SW 1271 (cell line): ENCODE measurements at places on chromosomes 1 and 21.

DNA sequence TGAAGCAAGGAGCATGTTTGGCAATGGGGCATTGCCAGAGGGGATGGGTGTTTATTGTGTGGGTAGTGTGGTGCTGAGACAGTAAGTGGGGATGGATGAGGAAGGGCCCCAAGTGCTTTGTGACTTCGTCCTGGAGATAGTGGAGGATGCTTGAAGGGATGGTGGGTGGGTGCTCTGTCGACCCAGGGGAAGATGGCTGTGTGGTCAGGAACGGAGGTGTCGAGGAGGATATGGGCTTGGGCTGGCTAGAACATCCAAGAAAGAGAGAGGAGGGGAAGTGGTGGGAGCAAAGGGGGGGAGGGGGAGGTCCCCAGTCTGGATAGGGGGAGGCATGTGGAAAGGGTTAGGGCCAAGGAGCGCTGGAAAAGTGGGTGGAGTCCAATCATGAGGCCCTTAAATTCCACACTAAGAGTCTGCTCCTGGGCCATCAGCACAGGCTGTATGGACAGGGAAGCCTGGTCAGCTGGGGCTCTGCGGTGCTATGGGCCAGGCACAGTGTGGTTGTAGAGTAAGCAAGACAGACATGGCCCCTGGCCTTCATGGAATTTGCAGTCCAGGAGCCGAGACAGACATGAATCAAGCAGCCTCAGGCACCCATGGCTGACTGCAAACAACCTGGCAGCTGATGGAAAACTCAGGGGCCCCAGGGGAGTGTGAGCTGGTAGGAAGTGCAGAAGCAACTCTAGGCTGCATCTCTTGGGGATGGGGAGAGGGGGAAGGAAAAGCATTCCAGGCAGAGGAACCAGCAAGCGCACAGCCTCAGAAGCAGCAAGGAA lies 36.3 kb downstream of the EDN2 start:
- no peak for DNase-seq

DNA sequence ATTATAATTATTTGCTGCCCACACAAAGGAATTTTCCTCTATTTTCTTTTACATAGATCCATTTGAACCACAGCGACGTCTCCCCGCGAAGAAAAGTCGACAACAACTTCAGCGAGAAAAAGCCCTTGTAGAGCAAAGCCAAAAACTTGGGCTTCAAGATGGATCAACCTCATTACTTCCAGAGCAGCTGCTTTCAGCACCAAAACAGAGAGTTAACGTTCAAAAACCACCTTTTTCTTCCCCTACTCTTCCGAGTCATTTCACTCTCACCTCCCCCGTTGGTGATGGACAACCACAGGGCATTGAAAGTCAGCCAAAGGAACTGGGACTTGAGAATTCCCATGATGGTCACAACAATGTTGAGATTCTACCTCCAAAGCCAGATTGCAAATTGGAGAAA lies 7.2 kb downstream of the GORAB start:
- DNase-seq: no peak

- no peak for DNase-seq
Observed at GRCh38 chr1:160707236-160708064, 4.2 kb downstream of the CD48 start.

DNA sequence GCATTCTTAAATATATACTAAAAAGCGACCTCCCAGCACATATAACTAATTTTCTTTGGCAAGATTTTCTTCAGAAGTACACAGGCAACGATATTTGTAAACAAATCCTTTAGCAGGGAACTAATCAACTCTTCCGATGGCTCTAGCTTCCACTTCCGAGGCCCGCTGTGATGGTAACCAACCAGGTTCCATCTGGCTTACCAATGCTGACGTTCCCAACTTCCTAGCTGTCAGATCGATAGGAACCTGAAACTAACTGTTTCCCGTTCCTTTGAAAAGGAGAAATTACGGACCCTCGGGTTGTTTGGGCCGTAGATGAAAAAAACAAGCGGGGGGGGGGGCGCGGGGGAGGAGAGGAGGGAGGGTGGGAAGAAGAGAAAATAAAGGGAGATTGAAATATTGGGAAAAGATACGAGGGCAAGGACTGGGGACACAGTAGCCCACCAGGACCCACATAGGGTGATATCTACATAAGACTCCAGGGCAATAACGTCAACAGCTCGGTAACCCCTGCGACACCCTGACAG lies 513 bp downstream of the GTF2B start:
- DNase-seq: no peak

DNA sequence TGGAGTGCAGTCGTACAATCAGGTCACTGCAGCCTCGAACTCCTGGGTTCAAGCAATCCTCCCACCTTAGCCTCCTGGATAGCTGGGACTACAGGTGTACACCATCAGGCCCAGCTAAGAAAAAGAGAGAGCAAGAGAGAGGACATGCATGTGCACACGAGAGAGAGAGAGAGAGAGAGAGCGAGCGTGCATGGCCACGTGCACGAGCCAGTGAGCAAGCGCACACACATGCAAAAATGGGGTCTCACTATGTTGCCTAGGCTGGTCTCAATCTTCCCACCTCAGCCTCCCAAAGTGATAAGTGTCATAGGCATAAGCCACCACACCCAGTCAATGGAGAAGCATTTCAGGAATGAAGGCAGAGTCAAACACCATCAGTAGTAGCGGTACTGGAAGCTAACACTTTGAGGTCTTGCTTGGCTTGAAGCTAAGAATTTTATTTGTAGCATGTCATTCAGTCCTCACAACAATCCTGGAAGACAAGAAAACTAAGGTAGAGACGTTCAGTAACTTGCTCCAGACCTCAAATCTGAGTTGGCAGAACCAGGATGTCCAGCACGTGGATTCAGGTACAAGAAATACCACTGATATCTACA lies 14.5 kb downstream of the GNB1 start:
- DNase-seq: no peak

DNA sequence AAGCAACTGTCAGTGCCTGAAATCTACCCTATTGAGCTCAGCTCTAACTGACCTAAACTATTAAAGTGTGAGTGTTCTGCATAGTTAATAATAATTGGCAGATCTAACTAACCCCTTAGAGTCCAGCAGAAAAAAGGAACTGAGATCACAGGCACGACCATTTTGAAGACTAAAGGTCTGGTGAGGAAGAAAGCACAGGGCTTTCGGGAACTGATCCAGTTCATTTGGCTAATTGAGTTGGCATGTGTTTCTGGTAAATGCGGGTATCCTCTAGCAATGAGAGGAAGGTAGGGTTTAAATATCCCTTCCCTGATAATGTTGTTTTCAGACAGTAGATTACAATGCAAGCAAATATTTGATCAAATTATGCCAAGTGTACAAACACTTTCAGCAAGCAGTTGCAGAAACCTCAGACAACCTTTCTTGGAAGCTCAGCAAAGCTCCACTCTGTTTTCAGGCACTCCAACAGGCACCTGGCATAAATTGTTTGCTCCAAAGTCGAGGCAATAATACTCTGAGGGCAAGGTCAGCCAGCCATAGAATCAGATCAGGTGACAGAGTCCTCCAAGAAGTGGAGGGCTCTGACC lies 100.8 kb downstream of the KCNK1 start:
- DNase-seq: no peak

DNA sequence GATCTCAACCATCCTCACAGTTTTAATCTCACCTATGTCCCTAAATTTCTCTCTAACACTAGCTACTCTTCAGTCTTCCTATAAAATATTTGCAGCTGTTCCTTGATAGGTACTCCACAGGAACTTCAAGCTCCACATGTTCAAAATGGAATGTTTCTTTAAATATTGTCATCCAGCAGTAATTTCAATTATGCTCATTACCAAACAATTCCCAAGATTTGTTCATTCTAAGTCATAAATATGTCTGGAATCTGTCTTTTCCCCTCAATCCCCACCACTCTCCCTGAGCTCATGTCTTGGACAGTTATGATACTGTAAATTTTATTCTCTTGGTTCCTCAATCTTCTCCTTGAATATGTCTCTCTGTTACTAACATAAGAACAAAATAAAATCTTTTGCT lies 214.4 kb downstream of the NRIP1 start:
- no peak for DNase-seq

DNA sequence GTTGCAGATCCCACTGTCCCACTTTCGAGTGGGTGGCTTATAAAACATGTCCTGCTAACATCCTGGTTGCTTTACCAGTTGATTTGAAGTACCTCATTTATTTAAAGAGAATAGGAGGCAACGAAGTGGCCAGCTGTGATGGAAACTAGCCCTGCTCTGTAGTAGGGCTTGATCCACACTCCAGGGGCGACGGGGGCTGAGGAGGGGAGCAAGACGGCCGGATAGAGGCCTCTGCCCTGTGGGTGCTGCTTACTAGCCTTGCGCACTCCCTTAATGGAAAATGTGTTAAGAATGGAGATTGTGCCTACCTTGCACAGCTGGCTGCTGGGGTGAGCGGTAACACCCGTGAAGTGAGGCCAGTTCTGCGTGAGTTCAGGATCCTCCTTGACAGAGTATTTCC lies 41.1 kb upstream of the PWP2 start:
- no peak for DNase-seq

DNA sequence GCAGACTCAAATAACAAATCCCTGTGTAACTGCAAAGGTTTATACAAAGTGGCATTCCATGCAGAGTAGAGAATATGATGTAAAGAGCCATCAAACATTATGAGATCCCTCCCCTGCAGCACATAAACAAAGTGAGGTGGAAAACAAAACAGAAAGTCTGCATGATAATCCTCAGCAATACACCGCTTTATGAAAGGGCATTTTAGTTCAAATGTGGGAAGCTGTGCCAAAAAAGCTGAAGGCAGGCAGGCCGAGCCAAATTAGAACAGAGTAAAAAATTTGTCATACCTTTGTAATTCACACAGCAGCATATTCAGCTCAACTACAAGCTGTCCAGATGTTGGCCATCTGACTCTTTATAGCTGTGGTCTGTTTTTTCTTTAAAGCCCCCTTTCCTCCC lies 113.5 kb downstream of the LHX9 start:
- DNase-seq: no peak

DNA sequence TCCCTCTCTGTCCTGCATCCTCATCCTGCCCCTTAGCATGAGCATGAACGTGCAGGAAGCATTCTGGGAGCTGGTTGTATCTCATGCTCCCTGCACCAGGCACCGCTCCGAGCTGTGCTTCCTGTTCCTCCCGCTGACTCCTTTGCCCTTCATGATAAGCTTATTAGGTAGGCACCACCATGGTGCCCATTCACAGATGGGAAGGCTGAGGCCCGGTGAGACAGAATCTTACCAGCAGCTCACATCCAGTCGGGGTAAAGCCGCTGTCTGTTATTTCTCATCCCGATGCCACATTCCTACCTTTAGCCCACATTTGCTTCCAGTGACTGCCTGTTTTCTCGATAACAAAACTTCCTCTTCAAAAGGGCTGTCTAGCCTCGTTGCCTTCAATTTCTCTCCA lies 7.3 kb downstream of the MIIP start:
- DNase-seq: no peak

DNA sequence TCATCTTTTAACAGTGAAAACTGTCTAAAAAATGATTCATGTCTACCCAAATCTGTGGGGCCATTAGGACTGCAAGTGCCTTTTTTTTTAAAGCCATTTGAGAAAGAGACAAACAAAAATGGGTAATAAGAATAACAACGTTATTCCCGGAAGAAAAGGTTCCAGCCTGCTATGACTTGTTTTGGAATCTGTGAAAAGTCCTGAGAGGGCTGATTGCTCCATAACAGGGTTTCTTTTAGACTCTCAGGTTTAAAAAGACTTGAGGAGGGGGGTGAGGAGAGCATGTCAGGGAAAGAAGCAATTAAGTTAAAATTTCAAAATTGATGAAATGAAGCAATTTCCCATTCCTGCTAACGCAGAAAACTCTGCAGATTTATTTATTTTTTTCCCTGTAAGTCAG lies 56.4 kb downstream of the CACHD1 start:
- no peak for DNase-seq

DNA sequence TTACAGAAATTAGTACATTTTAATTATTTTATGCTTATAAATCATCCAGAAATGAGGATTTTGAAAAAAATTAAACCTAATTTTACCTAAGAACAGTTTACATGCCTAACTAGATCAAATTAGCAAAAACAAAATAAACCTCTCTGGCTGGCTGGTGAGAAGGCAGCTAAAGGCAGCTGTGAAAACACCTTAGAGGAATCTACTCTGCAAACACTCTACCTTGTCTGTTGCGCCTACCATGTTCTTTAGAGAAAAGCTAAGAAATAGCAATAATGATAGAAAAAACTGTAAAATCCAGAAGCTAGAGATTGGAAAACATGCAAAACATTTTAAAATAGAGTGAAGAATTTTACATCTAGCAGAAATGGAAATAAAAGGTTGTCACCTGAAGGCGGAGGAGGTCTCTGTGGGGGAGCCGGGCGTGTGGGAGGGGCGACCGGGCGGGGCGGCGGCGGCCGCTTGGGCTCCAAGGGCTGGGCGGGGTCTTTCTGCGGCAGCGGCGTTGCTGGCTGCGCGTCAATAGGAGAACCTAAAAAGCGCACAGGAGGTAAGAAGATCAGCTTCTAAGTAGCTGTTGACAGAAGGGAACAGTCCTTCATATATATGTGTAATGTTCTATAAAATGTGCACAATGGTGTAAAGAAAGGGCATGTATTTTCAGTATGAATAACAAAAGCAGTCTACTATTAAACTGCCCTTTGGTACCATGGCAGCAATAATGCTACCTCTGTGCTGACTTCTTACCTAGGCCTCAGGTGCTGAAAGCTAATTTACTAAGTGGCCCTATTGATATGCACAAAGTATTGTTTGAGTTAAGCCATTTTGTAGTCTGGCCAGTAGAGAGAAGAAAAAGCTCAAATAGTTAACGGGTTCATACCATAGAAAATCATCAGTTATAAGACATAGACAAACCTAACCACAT lies 33.3 kb upstream of the CFAP298 start:
- no peak for DNase-seq

DNA sequence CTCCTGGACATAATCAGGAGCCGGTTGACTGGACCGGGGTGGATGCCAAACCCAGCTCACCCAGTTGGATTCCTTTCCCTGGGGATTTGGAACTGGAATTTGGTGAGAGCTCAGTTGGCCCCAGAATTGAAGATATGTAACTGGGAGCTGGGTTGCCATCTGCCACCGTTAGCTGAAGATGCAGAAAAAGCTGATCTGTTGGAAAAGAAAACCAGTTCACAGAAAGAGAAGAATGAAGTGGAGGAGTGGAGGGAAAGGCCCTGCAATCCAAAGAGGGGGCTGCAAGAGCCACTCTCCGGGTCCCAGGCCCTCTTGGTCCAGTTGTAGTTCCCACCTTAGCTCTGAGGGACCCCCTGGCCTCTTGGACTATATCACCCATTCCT lies 16.0 kb downstream of the TEX35 start:
- DNase-seq: no peak

GRCh38 chr1:3880429-3881192 lies 19.5 kb downstream of the C1orf174 start:
- DNase-seq: no peak

DNA sequence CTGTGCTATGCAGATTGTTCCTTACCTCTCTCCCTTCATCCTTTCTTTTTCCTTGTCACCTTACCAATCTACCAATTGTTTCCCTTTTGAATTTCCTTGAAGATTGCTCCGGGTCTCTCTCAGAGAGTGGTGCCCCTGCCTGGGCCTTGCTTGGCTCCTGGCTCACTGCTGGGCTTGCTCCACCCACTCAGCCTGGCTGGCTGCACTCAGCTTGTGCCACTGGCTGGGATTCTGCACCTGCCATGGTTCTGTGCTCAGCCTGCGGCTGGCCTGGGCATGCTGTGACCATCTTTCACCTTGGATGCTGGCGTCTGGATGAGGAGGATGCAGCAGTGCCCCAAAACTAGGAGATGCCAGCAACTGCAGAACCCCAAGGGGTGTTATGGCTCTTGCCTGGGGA lies 463.9 kb upstream of the CXADR start:
- DNase-seq: no peak
